ENCODE measurements at places on chromosomes 5 and 9.

- no peak for DNase-seq
These were observed 13.6 kb downstream of the EXOC3 start for GRCh38 chr5:456351-457194.

DNA sequence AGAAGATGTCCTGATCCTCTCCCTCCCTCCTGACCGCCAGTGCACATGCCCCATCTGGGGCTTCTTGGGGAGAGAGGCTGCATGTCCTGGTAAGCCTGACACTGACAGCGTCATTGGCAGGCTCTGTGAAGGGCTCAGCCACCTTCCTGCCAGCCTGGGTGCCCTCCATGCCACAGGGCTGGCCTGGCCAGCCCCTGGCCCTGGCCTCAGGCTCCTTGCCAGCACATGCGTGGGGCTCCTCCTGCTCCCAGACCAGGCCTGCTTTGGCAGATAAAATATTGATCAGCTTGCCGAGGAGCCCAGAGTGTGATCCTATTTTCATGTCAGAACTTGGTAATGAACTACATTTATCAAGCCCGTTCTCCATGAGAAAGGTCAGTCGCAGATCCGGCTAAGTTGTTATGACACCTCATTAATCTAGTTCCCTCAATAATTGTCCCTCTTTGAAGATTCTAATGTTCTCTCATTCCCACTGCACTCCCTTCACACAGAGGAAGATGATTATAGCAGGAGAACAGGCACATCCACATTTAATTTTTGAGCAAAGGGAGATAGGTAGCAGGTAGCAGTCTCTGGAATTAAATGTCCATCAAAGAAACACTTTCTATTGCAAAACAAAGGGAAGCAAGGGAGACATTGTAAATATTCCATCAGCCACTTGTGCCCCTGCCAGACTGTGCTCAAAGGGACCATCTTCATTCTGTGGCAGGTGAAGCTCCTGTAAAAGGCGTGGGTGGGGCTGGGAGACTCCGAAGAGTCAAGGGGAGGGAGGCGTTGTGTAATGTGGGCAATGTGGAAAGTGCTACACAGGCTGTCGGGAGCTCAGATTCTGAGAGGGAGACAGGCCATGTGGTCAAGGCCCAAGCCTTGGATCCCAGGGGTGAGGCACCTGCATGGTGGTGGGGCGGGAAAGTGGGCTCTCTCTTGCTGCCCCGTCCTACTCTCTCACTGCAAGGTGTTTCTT lies 272.0 kb downstream of the HSPA4 start:
- no peak for DNase-seq

GRCh38 chr9:32384364-32385151 lies at the start of gene ACO1:
TSS of gene ACO1 (plus strand) at chr9:32384643. CDS start at chr9:32405507, 20,864 bp downstream.
- DNase-seq: peak; percentile 64

- no peak for DNase-seq
These were observed 275.5 kb downstream of the GLIS3 start for GRCh38 chr9:4024281-4024777.

GRCh38 chr5:68659881-68660280 lies 433.9 kb upstream of the SLC30A5 start:
- DNase-seq: no peak

DNA sequence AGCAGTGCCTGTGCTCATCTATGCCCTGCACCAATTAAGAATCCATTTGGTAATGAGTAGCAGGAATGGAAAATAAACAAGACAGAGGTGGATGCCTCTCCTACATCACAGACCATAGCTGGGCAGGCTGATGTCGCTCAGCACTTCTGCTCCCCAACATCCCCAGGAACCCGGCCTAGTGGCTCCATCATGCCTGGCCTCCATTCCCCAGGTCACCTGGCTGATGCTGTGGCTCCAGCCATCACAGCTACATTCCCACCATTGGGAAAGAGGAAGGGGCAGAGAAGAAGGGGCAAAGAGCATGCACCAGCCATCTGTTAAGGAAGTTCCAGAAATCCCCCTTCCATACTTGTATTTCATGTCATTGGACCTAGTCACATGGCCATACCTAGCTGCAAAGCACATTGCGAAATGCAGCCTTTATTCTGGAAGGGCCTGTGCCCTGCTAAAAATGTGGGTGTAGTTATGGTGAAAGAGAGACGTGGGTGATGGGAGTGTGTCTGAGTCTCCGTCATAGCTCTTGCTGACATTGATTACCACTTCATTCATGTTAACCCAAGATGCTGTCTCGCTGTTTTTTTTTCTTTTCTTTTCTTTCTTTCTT lies 86.1 kb upstream of the ADAMTS2 start:
- DNase-seq: no peak

- no peak for DNase-seq
These were observed 158.4 kb downstream of the GABBR2 start for GRCh38 chr9:98550206-98550820.

- no peak for DNase-seq
These were observed 302.1 kb downstream of the FBXL17 start for GRCh38 chr5:108079753-108080152.

DNA sequence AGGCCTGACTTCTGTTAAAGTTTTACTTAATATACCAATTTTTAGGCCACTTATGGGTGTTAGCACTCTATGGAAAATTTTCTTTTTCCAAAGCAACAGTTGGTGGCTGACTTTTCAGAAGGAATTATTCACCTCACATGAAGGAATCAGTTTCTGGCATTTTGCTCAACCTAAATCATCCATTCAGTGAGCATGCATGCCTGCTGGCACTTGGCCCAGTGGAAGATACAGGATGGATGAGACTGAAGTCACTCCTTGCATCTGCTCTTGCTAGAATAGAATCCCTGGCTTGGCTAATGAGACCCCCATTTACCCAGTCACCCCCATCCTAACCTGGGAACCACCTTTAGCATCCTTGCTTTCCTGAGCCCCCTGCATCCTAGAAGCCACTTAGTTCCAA lies 131.7 kb downstream of the WDR41 start:
- DNase-seq: no peak

- DNase-seq: no peak
These were observed 431.9 kb downstream of the DMAC1 start for GRCh38 chr9:7367726-7368125.

DNA sequence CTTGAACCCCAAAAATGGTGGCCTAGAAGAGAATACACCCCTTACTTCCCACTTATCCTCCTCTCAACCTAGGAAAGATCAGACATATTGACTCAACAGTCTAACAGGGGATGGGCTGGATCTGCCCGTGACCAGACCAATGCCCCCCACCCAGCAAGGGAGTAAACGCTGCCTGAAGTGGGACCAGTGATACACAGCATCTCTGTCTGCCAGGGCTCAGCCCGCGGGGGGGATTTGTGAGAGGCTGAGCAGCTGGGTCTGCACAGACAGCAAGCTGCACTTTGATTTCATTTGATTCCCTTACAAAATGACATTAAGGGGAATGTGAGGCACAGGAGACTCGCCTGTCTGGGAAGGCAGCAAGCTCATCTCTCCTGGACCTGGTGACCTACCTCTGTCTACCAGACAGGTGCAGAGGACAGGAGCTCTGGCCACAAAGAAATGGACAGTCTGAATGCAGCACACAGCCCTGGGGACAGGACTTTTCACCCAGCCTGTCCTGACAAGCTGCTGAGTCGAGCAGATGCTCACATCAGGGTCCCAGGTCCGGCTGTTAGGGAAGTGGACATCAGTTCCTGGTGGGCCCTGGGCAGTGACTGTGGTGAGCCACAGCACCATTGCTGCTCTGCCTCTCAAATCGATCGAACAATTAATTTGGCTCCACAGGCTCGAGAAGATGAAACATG lies 79.9 kb downstream of the RGS3 start:
- no peak for DNase-seq

GRCh38 chr5:92380069-92380770 lies 997.1 kb upstream of the ARRDC3 start:
- DNase-seq: no peak

- no peak for DNase-seq
These were observed 25.7 kb upstream of the RFK start for GRCh38 chr9:76419782-76420380.

- no peak for DNase-seq
These were observed 15.8 kb downstream of the NDST1 start for GRCh38 chr5:150523472-150524350.

- peak; percentile 55 for DNase-seq
These were observed 43.7 kb upstream of the TMEM252 start for GRCh38 chr9:68584189-68585033.

DNA sequence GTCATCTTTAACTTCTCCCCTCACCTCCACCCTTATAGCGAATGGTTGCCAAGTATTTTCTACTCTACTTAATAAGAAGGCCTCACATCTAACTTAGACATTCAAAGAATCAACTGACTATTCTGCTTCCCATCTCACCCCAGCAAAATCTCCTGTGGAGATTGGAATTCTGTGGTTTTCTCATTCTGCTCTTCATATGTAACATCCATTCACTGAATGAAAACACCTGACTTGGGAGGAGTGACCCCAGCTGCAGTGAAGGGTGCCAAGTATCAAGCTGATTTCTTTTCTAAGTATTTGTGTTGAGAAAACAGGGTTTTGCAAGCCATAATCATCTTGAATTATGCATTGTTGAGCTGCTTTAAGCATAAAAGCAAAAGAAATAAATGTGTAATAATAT lies 42.5 kb upstream of the TAF1L start:
- DNase-seq: no peak

- DNase-seq: no peak
These were observed 272.3 kb downstream of the GLIS3 start for GRCh38 chr9:4027606-4028005.

DNA sequence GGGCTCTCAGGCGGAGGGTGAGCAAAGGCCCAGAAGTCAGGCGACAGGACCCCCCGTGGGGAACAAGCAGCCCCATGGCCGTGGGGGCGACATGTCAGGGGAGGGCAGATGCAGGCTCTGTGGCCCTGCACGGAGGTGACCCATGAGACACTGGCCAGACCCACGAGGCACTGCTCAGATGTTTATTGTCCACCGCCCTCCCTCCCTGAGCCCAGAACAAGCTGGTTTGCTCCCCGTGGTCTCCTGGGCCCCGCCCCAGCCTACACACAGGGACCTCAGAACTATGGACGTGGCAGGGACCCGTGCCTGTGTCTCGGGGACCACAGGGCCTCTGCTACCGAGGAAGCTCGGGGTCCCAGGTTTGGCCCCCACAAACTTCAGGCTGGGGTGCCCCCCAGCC lies 1.9 kb downstream of the FUT7 start:
- DNase-seq: no peak

DNA sequence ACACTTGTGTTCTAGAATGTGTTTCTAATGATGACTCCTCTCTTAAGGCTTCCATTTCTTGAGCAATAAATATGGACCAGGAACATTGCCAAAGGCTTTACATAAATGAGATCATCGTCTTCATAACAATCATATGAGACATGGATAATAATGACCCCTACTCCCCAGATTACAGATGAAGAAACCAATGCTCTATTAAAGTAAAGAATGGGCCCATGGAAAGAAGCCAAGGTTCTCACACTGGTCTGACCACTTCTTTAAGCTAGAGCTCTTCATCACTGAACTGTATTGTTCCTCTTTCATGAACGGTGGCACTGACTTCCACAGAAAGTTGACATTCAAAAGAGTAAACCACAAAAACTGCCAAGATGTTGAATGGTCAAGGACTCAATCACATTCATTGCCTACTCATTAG lies 65.3 kb downstream of the MARCHF3 start:
- no peak for DNase-seq

- no peak for DNase-seq
These were observed 33.3 kb downstream of the AHRR start for GRCh38 chr5:354581-355378.

GRCh38 chr9:34086864-34087263 lies 38.2 kb upstream of the UBAP2 start:
- no peak for DNase-seq

GRCh38 chr5:113296676-113297075 lies 138.1 kb downstream of the TSSK1B start:
- no peak for DNase-seq

GRCh38 chr5:144812763-144813162 lies 642.1 kb downstream of the KCTD16 start:
- no peak for DNase-seq
